ENCODE measurements at places on chromosomes 13 and 19. TPM values are rescaled to one million over a fixed set of nuclear protein-coding genes. Genes with fewer than 3 reads are reported as not detected.
A peak's percentile ranks its signal among the peaks of the same experiment; 100 is the strongest.

GRCh38 chr13:92682832-92683517 is 543.6 kb upstream of the GPC6 start:
- H3K27me3 ChIP-seq = no peaks in the 10 kb centered on the region
- H3K4me3 ChIP-seq = no peak overlapping the region
- no peaks in the 10 kb centered on the region for H3K4me1 ChIP-seq
- H3K36me3 ChIP-seq = no peaks in the 10 kb centered on the region
- H3K27ac ChIP-seq = no peak overlapping the region

DNA sequence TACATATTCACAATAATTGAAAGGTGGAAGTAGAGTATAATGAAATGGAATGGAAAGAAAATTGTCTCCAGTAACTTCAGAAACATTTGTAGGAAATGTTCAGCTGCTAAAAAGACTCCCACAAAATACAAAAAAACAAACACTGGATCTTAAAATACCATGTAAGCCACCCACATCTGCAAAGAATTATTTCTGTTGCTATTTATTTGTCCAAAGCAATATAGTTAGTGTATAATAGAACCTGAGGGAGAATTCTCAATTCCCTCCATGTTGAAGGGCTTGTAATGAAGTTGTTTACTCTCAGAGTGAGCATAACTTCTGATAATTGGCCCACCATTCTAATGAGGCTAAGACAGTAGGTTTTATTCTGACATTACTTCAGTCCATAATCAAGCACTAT is 37.4 kb upstream of the KLF12 start:
- no peak overlapping the region for H3K4me3 ChIP-seq
- no peaks in the 10 kb centered on the region for H3K36me3 ChIP-seq
- H3K4me1 ChIP-seq = no peaks in the 10 kb centered on the region
- H3K27ac ChIP-seq = no peak overlapping the region

DNA sequence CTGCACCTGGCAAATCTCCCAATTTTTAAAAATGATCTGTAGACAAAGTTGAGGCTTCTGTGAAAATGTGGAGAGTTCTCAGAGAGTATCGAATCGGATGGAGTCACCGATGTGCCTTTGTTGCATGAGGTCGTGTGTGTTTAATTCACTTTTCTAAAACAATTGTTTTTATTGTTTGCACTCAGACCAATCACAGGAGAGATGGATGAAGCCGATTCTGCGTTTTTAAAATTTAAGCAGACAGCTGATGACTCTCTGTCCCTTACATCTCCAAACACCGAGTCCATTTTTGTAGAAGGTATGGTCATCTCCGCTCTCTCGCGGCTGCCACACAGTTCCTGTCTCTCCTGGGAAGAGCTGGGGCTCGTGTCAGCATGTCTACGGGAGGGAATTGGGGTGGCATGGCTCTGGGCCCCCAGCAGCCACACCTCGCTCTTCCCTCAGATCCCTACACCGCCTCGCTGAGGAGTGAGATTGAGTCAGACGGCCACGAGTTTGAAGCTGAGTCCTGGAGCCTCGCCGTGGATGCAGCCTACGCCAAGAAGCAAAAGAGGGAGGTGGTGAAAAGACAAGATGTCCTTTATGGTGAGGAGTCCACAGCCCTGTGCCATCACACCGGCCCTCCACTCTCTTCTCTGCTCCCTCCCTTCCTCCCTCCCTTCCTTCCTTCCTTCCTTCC is 47.2 kb downstream of the PEX11G start:
- H3K27me3 ChIP-seq = no peaks in the 10 kb centered on the region
- peaks cover 82% of the 10 kb centered on the region for H3K36me3 ChIP-seq
- H3K4me1 ChIP-seq = no peaks in the 10 kb centered on the region
- no peak overlapping the region for H3K4me3 ChIP-seq

GRCh38 chr13:80550971-80551441 is 210.1 kb upstream of the SPRY2 start:
- peaks cover 4% of the 10 kb centered on the region for H3K4me1 ChIP-seq
- no peaks in the 10 kb centered on the region for H3K36me3 ChIP-seq
- no peak overlapping the region for H3K27ac ChIP-seq
- H3K4me3 ChIP-seq = no peak overlapping the region
- no peak for DNase-seq

GRCh38 chr19:4429771-4430171 is 27.3 kb downstream of the CHAF1A start:
- no peaks in the 10 kb centered on the region for H3K4me1 ChIP-seq
- DNase-seq = no peak
- no peak overlapping the region for H3K27ac ChIP-seq
- no peak overlapping the region for H3K4me3 ChIP-seq

- no peaks in the 10 kb centered on the region for H3K27me3 ChIP-seq
- H3K4me3 ChIP-seq = no peak overlapping the region
- H3K4me1 ChIP-seq = no peaks in the 10 kb centered on the region
- no peak overlapping the region for H3K27ac ChIP-seq
- no peaks in the 10 kb centered on the region for H3K36me3 ChIP-seq
Measured at GRCh38 chr19:30163663-30164062, 208.5 kb upstream of the ZNF536 start.

GRCh38 chr13:113989585-113990300 is 15.9 kb upstream of the C13orf46 start:
- H3K27ac ChIP-seq = no peak overlapping the region
- H3K27me3 ChIP-seq = no peaks in the 10 kb centered on the region
- peak; percentile 54 for DNase-seq
- H3K4me1 ChIP-seq = no peaks in the 10 kb centered on the region
- H3K4me3 ChIP-seq = no peak overlapping the region

GRCh38 chr13:98174307-98174706 is 2.8 kb downstream of the RNF113B start:
- H3K4me3 ChIP-seq = no peak overlapping the region
- H3K27me3 ChIP-seq = no peaks in the 10 kb centered on the region
- peak overlapping the region; percentile 79 for H3K27ac ChIP-seq
- H3K36me3 ChIP-seq = no peaks in the 10 kb centered on the region
- peaks cover 38% of the 10 kb centered on the region for H3K4me1 ChIP-seq

GRCh38 chr13:45511310-45512097 is 46.8 kb downstream of the COG3 start:
- no peaks in the 10 kb centered on the region for H3K4me1 ChIP-seq
- no peak for DNase-seq
- no peak overlapping the region for H3K27ac ChIP-seq
- H3K27me3 ChIP-seq = no peaks in the 10 kb centered on the region
- H3K4me3 ChIP-seq = no peak overlapping the region

GRCh38 chr19:33671211-33671610 is 49.5 kb downstream of the CHST8 start:
- H3K27me3 ChIP-seq = no peaks in the 10 kb centered on the region
- H3K27ac ChIP-seq = no peak overlapping the region

DNA sequence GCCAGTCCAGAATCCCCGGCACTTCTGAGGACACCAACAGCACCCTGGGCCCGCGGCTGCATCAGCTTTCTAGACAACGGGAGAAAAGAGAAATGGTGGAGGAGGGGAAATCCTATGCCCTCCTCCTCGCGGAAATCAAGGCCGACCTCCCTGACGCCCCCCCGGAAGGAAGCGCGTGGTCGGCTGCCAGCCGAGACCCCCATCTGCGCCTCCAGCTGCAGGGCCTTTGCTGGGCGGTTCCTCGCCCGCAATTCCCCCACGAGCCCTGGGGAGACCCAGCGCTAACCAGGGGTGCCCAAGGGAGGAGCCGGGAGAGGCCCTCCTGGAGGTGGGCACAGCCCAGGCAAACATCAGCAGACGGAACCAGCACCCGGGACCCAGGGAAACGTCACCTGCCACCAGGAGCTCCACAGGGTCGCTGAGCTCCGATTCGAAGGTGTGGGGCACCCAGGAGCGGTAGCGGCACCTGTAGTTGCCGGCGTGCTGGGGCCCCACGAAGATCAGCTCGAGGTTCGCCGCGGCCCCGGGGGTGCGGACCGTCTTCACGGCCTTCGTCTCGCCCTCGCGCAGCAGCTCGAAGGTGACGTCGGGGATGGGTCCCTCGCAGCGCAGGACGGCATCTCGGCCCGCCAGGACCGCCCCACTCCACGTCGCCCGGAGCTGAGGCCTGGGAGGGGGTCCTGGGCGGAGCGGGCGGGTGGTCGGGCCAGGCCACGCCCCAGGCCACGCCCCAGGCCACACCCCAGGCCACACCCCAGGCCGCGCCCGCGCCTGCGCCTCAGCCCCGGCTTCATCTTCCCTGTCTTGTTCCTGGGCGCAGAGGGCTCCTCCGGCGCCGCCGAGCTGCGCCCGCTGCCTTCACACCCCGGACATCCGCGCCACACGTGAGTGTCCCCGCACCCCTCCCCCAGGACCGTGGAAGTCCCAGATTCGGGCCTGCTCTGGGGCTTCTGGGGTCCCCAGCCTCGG is 6.0 kb downstream of the A1BG start:
- H3K4me1 ChIP-seq = peaks cover 11% of the 10 kb centered on the region
- H3K27ac ChIP-seq = peak overlapping the region; percentile 66
- H3K27me3 ChIP-seq = peaks cover 64% of the 10 kb centered on the region
- no peaks in the 10 kb centered on the region for H3K36me3 ChIP-seq
- DNase-seq = peak; percentile 73
- peak overlapping the region; percentile 29 for H3K4me3 ChIP-seq

- H3K36me3 ChIP-seq = no peaks in the 10 kb centered on the region
- no peak overlapping the region for H3K4me3 ChIP-seq
- no peak overlapping the region for H3K27ac ChIP-seq
- DNase-seq = no peak
- H3K4me1 ChIP-seq = no peaks in the 10 kb centered on the region
Measured at GRCh38 chr13:69168436-69168835, 939.2 kb upstream of the ATXN8OS start.

DNA sequence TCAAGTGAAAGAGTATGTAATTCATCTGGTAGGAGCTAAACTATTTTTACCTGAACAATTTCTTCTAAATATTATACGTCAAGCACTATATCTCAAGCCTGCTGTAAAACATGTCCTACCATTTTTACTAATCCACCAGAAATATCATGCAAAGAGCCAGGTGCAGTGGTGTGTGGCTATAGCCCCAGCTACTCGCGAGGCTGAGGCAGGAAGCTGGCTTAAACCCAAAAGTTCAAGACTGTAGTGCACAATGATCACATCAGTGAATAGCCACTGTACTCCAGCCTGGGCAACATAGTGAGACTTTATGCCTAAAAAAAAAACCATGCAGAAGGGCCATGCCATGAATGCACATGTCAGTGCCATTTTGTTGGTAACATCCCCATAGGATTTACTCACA is 20.7 kb upstream of the CLN5 start:
- no peaks in the 10 kb centered on the region for H3K27me3 ChIP-seq
- no peak overlapping the region for H3K27ac ChIP-seq
- no peak for DNase-seq
- H3K36me3 ChIP-seq = no peaks in the 10 kb centered on the region
- no peaks in the 10 kb centered on the region for H3K4me1 ChIP-seq

DNA sequence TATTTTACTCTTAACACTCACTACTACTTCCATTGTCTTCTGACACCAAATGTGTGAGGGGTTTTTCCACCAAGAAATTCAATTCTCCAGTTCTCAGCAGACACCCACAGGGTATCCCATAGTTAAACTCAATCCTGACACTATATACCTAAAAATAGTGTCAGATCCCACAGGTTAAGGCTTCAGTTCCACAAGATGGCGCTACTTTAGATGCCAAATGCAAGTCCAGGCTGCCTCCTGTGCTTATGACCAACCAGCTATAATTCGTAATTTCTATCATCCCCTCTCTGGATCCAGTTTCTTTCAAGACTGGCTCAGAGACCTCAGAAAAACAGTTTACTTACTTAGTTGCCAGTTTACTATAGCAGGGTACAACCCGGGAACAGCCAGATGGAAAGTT is 1146.2 kb upstream of the SPRY2 start:
- H3K36me3 ChIP-seq = no peaks in the 10 kb centered on the region
- H3K4me3 ChIP-seq = no peak overlapping the region

DNA sequence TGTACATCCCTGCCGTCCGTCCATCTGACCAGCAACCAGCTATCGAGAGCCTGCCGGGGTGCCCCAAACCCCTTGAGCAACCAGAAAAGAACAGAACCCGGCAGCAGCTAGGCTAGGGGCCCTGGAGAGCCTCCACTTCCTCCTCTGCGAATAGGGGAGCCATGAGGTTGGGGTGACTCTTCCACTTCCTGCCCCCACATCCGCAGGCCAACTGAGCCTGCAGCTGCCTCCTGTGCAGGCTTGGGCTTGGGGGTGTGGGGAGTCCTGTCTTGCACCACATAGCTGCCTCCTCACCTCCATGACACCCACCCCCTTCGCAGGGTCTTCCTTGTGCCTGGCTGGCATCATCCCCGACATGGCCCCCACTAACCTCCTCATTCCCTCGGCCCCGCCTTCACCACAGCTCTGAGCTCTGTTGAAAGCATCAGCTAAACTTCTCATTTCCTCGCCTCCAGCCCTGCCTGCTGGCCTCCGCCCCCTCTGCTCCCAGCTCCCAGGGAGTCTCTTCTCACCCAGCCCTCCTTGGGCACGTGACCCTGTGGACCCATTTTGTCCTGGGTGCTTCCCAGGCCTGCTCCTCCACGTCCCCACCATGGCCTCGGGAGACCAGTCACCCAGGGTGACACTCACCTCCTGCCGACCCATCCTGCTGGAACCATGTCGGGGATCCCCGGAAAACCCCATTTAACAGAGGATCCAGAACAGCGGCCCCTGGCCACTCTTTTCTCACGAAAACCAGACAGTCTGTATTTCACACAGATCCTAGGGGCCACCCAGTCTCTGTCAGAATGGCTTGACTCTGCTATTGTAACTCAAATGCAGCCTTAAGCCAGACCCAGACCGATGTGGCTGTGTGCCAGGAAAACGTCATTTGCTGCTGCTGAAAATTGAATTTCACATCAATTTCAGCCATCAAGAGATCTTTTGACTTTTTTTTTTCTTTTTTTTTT is 50.4 kb downstream of the MYO9B start:
- no peaks in the 10 kb centered on the region for H3K36me3 ChIP-seq
- peaks cover 4% of the 10 kb centered on the region for H3K4me1 ChIP-seq
- no peak overlapping the region for H3K4me3 ChIP-seq
- H3K27me3 ChIP-seq = no peaks in the 10 kb centered on the region

DNA sequence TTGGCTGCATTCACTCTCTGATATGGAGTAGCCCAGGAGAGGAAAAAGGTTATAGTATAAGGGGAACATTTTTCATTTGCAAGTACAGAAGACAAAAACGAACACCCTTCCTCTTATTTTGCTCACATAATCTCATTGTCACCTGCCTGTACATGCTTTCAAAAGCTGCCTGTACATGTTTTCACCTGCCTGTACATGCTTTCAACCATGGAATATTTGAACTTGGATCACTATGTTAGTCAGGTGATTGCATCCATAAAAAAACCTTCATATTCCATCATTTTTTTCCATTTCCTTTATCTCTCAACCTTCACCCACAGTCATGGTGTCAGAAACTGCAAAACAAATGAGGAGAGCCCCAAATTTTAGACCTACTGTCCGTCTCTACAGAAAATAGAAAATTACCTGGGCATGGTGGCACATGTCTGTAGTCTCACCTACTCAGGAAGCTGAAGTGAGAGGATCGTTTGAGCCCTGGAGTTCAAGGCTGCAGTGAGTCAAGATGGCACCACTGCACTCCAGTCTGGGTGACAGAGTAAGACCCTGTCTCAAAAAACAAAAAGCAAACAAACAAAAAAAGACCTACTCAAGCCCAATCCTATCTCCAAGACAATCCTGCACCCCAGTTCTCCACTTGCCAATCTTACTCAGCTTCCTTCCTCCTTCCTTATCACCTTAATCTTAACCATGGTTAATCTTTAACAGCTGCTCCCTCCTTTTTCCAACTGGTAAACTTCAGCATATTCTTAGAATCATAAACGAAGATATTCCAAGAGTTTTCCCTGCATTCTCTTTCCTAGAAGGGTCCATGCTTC is 11.6 kb downstream of the IGFL2 start:
- H3K4me3 ChIP-seq = no peak overlapping the region
- H3K27me3 ChIP-seq = no peaks in the 10 kb centered on the region
- no peak for DNase-seq
- H3K27ac ChIP-seq = no peak overlapping the region
- no peaks in the 10 kb centered on the region for H3K36me3 ChIP-seq

Gene KLK13
- not detected for total RNA-seq

Gene CRB3
- total RNA-seq = 0.36 TPM

Gene KRTDAP
- total RNA-seq = not detected

Gene MATK
- 1.8 TPM for total RNA-seq

Gene DAND5
- 2.0 TPM for total RNA-seq
